ENCODE measurements at places on chromosomes 6 and 20.

- DNase-seq = no peak
Measured at GRCh38 chr6:8236956-8237355, 134.6 kb upstream of the EEF1E1 start.

DNA sequence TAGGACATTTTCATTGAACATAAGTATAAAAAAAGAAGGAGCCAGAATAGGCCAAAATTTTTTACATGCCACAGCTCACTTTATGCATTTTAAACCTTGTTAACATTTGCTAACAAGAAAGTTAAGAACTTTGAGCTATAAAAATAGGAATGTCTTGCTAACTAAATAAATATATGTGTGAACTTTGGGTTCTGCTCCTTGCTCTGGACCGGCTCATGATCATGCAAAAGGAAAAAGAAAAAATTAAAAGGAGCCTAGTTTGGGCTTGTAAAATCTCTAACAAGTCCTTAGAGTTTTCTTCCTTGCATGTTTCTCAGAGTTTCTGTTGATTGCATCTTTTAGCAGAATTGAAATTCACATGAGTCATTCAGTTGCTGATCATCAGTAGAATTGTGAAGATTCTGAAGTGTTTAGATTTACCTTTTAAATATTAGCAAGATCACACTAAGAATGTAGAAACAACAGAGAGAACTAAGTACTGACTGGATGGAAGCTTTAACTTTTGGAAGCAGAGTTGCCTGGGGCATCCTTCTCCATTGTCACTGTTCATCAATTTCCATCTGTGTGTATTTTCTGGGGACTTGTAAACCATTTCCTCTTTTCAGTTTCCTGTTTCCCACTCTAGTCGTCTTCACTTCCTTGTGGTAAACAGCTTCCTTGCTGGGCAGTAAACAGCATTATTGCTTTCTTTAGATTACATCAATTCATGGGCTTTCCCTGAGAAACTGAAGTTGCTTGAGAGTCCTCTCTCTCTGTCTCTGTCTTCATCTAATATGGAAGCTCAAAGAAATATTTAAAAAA is 458.4 kb upstream of the BTBD3 start:
- no peak for DNase-seq

DNA sequence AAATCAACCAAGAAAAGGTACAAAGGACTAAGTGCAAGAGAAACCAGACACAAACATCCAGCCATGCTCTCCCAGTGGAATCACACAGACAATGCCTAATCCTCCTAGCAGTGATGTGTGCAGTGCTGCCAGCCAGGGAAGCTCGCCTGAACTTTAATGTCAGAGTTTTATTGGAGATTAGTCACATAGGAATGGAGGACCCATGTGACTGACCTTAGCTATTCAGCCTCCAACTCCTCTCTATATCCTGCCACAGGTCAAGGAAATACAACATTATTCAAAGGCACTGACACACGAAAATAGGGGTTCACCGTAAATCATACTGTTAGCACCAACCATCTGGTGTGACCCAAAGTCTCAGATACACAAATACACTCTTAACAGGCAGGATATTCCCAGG is 684.6 kb downstream of the DOK5 start:
- DNase-seq = no peak

DNA sequence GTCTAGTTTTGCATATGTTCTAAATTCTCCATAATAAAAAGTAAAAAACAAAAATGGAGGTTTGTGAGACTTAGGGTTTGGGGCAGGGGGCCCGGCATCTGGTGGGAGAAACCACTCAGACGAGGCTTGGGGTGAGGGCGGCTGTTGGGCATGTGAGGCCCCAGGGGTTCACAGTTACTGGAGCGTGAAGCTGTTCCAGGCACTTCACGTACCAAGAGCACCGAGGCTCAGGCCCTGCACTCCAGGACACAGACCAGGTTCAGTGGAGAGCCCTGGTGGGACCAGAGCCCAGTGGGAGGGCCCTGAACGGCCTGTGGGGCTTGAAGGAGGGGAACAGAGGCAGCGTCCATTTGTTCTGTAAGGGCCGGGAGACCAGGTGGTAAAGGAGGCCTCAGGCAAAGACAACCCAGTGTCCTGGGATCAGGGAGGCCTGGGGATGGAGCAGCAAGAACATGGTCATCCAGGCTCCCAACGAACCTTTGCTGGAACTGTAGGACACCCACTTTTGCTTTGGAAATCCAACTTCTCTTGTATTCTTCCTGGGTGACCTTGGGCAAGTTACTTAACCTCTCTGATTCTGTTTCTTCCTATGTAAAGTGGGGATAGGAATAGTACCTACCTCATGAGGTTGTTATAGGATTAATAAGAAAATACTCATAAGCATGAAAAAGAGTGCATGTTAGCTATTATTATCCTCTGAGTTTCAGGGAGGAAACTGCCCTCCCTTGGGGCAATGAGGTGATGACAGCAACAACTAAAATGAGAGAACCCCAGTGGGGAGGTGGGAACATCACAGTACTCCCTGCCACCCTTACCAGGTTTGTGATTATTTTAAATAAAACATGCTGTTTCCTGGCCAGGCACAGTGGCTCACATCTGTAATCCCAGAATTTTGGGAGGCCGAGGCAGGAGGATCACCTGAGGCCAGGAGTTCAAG is 1.1 kb upstream of the FGD2 start:
- DNase-seq = no peak

DNA sequence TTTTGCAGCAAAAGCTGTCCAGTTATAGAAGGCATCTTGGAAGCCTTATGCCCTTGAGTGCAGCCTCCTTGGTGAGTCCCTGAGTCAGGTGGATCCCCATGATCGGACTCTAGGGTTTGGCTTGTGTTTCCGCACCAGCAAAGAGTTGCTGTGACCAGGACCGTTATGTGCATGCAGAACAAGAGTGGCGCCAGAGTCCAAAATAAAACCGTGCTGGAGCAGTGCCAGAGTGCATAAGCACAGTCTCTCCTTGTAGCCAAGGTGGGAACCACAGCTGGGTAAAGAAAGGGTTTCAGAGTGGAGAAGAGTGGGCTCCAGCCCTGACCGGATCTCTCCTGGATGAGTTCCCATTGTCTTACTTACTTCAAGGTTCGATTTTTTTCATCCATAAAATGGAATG is 58.6 kb downstream of the FOXA2 start:
- no peak for DNase-seq
